Liver (tissue), 10 donors: ENCODE measurements at places on chromosomes 7 and 10.

GRCh38 chr7:140446467-140446866 is 32.8 kb downstream of the MKRN1 start:
- no peak for DNase-seq
- H3K27ac ChIP-seq: no peak overlapping the region
- H3K27me3 ChIP-seq: no peaks in the 10 kb centered on the region
- H3K4me3 ChIP-seq: no peak overlapping the region
- no peaks in the 10 kb centered on the region for H3K36me3 ChIP-seq
- H3K4me1 ChIP-seq: no peaks in the 10 kb centered on the region

DNA sequence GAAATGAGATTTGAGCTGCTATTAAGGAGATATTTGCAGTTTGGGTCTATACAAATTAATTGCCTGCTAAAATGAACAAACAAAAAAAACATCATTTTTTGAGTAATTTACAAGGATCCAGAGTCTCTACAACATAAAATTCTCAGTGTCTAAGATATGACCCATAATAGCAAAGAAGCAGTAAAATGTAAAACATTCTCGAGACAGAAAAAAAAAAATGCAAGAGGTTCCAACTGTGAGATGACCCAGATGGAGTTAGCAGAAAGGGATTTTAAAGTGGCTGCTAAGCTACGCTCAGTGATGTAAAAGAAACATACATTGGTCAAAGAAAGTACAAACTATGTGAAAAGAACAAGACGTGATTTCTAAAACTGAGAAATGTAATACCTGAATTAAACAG is 471.0 kb downstream of the SH2D4B start:
- no peaks in the 10 kb centered on the region for H3K4me1 ChIP-seq
- no peaks in the 10 kb centered on the region for H3K36me3 ChIP-seq
- H3K27me3 ChIP-seq: no peaks in the 10 kb centered on the region
- H3K4me3 ChIP-seq: no peak overlapping the region

GRCh38 chr10:132023092-132023811 is 41.5 kb upstream of the BNIP3 start:
- DNase-seq: peak; percentile 85
- no peak overlapping the region for H3K27ac ChIP-seq
- no peaks in the 10 kb centered on the region for H3K36me3 ChIP-seq

GRCh38 chr10:31698181-31698830 is 230.3 kb downstream of the ARHGAP12 start:
- no peak overlapping the region for H3K4me3 ChIP-seq
- H3K36me3 ChIP-seq: no peaks in the 10 kb centered on the region
- H3K27me3 ChIP-seq: no peaks in the 10 kb centered on the region
- H3K4me1 ChIP-seq: no peaks in the 10 kb centered on the region

DNA sequence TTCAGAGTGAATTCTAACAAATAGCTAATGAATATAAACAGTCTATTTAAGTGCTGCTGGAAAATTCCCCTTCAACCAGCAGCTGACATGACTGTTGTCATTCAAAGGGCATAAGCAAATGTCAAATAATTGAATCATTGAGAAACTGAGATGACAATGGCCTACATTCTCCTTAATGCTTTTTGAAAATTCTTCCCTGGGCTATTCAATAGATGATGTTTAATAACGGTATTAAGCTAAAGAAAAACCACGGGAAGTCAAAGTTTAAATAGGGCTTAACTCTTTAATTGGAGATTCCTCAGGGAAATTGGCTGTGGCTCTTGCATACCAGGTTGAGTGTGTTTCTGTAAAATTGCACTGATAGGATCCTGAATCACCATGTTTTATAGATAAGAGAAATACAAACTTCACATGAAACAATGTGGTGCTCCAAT is 77.0 kb downstream of the ARL4A start:
- DNase-seq: no peak
- H3K27ac ChIP-seq: no peak overlapping the region
- no peak overlapping the region for H3K4me3 ChIP-seq

DNA sequence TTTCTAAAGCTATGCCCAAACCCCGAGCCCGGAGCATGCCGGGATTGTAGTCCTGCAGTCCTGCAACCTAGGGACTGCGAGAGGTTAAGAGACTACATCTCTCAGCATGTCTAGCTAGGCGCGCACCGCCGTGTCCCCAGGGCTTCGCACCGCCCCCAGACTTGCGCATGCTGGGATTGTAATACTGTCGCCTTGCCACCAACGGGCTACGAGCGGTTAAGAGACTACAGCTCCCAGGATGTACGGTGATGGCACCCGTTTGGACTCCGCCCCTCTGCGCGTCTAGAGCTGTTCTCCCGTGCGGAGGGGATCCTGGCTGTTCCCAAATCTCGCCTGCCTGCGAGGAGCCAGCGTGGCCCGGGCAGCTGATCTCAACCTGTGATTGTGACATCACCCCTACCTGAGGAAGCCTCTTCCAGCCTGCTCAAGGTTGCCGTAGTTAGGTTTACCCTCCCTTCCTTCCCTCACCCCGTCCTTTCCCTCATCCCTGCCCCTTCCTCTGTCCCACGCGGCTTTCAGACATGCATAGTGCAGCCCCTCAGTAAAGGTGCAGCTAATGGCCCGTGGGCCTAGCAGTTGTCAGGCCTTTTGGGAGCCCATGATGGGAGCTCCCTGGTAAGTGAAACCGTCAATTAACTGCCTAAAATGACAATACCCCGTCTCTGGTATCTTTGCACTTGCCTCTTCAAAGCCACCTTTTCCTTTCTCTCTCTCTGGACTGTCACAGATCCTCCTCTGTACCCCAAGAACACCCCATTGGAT is 6.3 kb upstream of the ZNF736 start:
- H3K4me3 ChIP-seq: peak overlapping the region; percentile 96
- DNase-seq: peak; percentile 84
- no peaks in the 10 kb centered on the region for H3K4me1 ChIP-seq
- no peaks in the 10 kb centered on the region for H3K36me3 ChIP-seq
- H3K27me3 ChIP-seq: no peaks in the 10 kb centered on the region

GRCh38 chr10:10598297-10598696 is 419.4 kb upstream of the CELF2 start:
- no peak overlapping the region for H3K27ac ChIP-seq
- no peak overlapping the region for H3K4me3 ChIP-seq
- H3K27me3 ChIP-seq: no peaks in the 10 kb centered on the region
- no peaks in the 10 kb centered on the region for H3K4me1 ChIP-seq

DNA sequence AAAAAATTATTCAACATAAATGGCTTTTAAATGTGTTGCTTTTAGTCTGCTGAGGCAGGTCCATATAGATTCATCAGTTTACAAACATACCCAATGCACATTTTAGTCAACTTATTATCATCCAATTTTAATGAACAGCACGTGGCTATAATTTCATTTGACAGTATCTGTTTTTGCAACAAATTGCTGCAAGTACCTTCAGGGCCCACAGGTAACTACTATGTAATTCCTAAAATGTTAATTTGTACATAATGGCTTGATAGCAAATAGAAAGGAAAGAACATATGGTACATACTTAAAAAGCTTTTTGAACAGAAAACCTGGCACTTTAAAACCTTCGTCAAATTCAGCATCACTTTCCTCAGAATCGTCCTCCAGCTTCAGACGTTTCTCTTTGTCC is 33.3 kb downstream of the ERCC6 start:
- no peak for DNase-seq
- H3K27ac ChIP-seq: no peak overlapping the region
- H3K27me3 ChIP-seq: no peaks in the 10 kb centered on the region
- no peaks in the 10 kb centered on the region for H3K4me1 ChIP-seq

- DNase-seq: no peak
- no peaks in the 10 kb centered on the region for H3K4me1 ChIP-seq
- no peaks in the 10 kb centered on the region for H3K27me3 ChIP-seq
- H3K27ac ChIP-seq: no peak overlapping the region
- H3K4me3 ChIP-seq: no peak overlapping the region
Observed at GRCh38 chr7:144975882-144976281, 140.0 kb upstream of the TPK1 start.

GRCh38 chr7:45589061-45589460 is 14.9 kb downstream of the ADCY1 start:
- no peaks in the 10 kb centered on the region for H3K36me3 ChIP-seq
- H3K27ac ChIP-seq: no peak overlapping the region
- H3K4me3 ChIP-seq: no peak overlapping the region
- no peak for DNase-seq
- H3K4me1 ChIP-seq: no peaks in the 10 kb centered on the region

DNA sequence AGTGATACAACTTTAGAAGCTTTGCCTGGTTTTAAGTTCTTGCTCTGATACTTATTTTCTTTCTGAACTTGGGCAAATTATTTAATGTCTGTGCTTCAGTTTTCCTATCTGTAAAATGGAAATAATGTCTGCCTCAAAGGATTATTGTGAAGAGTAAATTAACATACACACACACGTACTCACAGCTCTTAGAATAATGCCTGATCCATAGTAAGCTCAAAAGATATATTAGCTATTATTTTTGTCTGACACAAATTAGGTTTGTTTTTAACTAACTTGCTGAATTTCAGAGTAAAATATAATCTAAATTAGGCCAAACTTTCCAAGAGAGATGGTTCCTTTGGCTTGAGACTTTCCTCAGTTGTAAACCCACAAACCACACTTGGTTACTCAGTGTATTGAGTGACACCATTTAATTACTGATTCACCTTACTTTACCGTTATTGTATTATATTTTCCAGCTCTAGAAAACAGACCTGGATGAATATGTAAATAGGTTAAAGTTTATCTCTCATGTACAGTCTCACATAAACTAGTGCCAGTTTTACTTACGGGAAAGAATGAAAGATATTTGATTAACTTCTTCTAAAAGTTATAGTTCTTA is 50.4 kb downstream of the VTI1A start:
- H3K27me3 ChIP-seq: no peaks in the 10 kb centered on the region
- no peaks in the 10 kb centered on the region for H3K4me1 ChIP-seq
- H3K4me3 ChIP-seq: no peak overlapping the region
- H3K27ac ChIP-seq: no peak overlapping the region

GRCh38 chr10:58152673-58153263 is 114.9 kb downstream of the IPMK start:
- no peak overlapping the region for H3K4me3 ChIP-seq
- no peaks in the 10 kb centered on the region for H3K4me1 ChIP-seq
- no peaks in the 10 kb centered on the region for H3K27me3 ChIP-seq
- no peak overlapping the region for H3K27ac ChIP-seq
- DNase-seq: peak; percentile 41
- H3K36me3 ChIP-seq: no peaks in the 10 kb centered on the region

- H3K36me3 ChIP-seq: no peaks in the 10 kb centered on the region
- DNase-seq: no peak
- no peaks in the 10 kb centered on the region for H3K27me3 ChIP-seq
- H3K27ac ChIP-seq: no peak overlapping the region
- no peak overlapping the region for H3K4me3 ChIP-seq
- no peaks in the 10 kb centered on the region for H3K4me1 ChIP-seq
Observed at GRCh38 chr10:2111965-2112364, 374.6 kb upstream of the ADARB2 start.

DNA sequence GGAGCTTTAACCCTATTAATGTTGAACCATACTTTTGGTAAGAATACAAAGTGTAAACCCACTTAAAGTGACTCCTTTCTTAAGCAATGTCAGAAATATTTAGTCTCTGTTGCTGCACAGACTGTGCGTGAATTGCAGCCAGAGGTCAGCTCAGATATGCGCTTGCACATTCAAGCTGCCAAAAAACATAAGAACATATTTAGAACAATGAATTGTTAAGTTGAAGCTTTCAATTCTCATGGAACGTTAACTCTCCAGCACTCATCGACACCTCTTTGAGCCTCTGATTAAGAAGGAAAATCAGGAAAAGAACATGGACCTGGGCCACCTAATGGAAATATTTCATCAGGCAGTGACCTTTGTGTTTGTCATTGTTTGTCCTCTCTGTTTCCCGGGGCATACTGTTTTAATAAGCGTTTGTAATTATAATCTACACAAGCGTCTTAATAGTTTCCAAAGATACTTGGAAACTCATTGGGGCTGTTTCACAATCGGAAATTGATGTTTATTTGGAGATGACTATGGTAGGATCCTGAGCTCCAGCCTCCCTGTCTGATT is 193.0 kb upstream of the CELF2 start:
- no peak for DNase-seq
- H3K4me3 ChIP-seq: no peak overlapping the region
- no peak overlapping the region for H3K27ac ChIP-seq
- no peaks in the 10 kb centered on the region for H3K4me1 ChIP-seq

GRCh38 chr7:142745091-142745635 is 4.1 kb upstream of the PRSS1 start:
- no peaks in the 10 kb centered on the region for H3K36me3 ChIP-seq
- no peak for DNase-seq
- H3K27ac ChIP-seq: no peak overlapping the region

DNA sequence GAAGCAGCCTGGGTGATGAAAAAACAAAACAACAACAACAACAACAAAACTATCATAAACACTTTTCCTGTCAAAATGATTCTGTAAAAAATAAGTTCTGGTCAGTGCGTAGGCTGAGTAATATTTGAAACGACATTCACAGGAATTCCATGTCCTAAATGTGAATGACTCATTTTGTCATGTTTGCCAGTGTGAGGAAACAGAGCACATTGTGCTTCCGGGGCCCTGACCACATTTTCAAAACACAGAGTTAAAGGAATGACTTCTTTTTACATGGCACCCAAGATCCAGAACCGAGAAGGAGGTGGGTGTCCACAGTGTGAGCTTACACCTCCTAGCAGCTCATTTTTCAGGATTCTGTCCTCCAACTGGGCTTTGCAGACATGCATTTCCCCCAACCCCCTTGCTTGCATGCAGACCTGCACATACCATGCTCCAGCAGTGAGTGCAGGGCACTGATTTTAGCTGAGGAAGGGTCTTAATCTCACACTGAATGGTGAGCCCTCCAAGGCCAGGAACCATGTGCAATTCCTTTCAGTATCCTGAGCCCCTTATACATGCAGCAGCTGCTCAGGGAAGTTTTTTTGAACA is 3.0 kb downstream of the CLRN3 start:
- no peaks in the 10 kb centered on the region for H3K36me3 ChIP-seq
- no peak for DNase-seq
- H3K4me3 ChIP-seq: no peak overlapping the region

DNA sequence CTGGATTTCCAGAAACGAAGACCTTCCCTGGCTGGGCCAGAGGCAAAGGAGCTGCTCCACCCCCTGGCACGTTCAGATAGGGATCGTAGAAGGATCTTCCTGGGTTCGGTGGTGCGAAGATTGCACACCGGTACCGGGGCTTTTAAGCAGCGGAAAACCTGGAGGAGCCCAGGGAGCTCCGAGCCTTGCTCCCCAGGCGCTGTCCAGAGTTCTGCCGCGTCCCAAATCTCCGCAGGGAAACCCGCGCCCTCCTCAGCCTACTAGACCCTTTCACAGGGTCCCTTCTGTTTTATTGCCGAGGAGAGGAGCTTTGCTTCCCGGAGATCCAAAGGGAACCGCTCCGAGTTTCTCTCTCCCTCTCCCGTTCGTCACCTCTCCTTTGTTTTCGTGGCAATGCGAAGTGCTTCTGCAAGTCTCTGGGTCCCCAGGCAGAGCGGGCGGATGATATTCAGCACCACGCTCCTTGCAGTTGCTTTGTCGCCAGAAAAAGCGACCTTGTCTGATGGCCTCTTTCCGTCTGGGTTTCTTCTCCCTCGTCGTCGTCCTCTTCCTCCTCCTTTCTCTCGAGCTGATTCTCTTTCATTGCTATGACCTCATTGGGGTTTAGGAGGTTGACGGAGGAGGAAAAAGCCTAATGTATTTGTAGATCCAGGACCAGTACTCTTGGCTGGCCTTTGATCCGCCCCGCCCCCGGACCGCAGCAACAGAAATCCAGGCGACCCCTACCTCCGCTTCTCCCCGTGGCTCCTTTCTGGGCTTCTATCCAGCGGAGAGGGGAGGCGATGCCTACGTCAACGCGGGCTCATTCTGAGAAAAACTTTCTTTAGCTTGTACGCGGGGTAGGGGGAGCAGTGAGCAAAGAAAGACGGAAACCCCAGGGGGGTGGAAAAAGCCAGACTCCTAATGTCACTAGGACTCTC is at the start of gene TMEM196:
TSS of gene TMEM196 (minus strand) at position 777 of the 920 bp plus-strand sequence. CDS start 921 bp downstream, outside the sequence.
- H3K36me3 ChIP-seq: no peaks in the 10 kb centered on the region
- H3K4me1 ChIP-seq: no peaks in the 10 kb centered on the region
- H3K27me3 ChIP-seq: peaks cover 7% of the 10 kb centered on the region
- DNase-seq: no peak
- no peak within 1 kb of the TSS for H3K27ac ChIP-seq
